Activated CD4-positive, alpha-beta T cell treated with anti-CD3 and anti-CD28 coated beads, Interleukin-2, amount 10 ng/mL, durations not matched to agents 24 days and 14 days (primary cell): ENCODE measurements at places on chromosomes 2 and 18.
A peak's percentile ranks its signal among the peaks of the same experiment; 100 is the strongest.

- DNase-seq: no peak
Observed at GRCh38 chr2:207128867-207129266, 36.9 kb downstream of the KLF7 start.

DNA sequence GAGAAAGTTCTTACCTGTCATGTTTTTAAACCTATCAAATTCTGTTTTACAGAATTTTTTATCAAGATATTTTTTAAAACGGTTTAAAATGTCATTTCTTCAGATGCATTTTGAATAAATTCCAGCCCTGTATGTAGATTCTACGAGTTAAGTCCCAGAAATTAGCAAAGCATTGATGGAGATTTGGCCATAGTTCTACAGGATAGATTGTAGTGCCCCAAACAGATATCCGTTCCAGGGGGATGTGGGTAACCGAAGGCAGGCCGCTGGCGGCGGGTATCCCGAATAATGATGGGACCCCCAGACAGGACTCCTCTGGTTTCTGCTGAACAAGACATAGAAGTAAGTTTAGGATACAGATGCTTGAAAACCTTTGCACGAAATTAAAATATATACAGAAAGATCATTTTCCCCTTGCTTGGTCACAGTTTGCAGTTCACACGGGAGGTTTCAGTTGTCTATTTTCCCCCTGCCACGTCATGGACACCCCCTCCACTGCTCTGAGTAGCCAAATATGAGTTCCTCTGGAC lies 755 bp downstream of the NOL4 start:
- DNase-seq: no peak

DNA sequence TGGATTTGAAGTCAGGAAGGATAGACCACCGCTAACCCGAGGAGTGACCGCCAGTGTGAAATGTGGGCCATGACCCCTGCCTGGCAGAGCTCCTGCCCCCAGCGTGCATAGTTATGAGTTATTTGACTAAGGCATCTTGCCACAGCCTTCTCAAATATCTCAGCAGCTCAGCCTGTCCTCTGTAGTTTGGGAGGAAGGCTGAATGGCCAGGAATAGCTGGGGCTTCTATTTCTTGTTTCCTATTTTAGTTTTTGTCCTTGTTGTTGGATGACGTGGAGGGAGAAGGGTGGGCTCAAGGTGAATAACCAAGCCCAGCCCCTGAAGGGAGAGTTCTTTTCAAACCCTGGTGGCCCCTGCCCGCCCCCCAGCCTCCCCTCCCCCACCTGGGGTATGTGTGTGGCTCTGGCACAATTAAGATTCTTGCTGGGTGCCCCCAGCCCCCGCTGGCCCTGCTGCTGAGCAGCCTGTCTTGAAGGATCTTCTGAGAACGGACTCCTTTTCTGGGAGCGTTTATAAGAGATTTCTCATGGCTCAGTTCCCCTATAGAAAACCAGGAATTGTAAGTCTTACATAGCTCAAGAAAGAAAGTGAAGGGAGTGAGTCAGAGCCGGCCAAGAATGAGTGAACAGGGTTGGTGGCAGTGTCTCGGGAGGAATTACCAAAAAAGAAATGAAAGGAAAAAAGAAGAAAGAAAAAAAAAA lies 157.4 kb downstream of the GLI2 start:
- no peak for DNase-seq

DNA sequence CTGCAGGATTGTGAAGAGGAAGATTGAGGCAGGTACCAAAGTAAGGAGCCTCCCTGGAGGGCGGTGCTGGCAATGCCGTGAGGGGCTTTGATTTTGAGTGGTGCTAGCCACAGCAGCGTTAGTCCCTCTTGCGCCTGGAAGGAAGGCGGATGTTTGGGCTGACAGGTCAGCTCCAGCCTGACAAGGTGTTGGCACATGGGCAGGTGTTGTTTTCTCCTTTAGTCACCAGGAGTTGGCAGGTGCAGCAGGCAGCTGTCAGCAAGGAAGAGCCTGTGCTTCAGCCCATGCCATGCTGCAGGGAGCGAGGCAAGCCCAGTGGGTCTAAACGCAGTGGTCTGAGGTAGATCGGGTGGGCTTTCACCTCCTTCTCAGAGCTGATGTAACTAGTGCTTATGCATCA lies 8.5 kb downstream of the SEC11C start:
- DNase-seq: no peak

GRCh38 chr2:74715880-74716279 lies 61.8 kb downstream of the SEMA4F start:
- DNase-seq: no peak

GRCh38 chr18:7021994-7022840 lies 95.4 kb downstream of the LAMA1 start:
- no peak for DNase-seq

DNA sequence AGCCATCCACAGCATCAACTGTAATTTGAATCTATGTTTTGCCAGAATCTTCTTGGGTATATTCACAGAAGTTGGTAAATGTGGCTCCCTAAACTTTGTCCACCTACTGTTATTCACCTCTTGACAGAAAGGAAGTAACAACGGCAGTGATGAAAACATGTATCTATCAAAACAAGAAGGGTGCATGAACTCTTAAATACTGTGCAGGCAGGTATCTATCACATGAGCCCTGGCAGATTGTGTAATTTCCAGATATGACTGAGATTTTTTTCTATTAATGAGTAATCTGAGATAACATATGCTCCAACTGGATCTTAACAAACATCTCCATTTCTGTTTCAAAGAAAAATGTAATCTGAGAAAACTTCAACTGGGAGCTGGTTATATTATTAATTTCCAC lies 36.6 kb downstream of the SFT2D3 start:
- no peak for DNase-seq

GRCh38 chr2:118050386-118050785 lies 36.5 kb upstream of the CCDC93 start:
- DNase-seq: no peak

DNA sequence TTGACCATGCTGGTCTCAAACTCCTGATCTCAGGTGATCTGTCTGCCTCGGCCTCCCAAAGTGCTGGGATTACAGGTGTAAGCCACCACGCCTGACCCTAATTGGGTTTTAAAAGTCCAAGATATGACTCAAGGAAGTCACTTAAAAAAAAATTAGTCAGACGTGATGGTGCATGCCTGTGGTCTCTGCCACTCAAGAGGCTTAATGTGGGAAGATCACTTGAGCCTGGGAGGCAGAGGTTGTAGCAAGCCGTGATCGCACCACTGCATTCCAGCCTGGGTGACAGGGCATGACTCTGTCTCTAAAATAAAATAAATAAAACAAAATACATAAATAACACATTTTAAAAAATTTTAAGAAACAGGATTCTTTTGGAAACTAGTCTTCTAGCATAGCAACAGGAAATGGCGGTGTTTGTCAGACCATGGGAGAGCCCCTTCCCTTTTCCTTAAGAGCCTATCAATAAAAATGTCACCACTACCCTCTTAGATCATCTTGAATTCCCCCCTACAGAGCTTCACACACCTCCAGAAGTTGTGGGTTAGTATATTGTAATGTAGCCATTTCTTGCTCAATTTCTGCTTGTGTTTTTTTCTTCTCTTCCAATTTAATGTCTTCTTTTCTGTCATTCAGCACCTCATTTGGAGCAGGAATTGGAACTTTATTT lies 20.1 kb downstream of the SFT2D3 start:
- peak; percentile 29 for DNase-seq

DNA sequence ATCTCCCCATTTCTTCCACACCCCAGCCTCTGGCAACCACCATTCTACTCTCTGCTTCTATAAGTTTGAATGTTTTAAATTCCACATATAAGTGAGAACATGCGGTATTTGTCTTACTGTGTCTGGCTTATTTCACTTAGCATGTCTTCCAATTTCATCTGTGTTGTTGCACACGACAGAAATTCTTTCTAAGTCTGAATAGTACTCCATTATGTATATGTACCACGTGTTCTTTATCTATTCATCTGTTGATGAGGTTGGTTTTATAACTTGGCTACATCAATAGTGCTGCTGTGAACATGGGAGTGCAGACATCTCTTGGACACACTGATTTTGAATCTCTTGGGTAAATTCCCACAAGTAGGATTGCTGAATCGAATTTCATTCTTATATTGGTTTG lies 31.8 kb upstream of the MTX2 start:
- DNase-seq: no peak

- no peak for DNase-seq
Observed at GRCh38 chr2:39522518-39522877, 85.4 kb upstream of the MAP4K3 start.

DNA sequence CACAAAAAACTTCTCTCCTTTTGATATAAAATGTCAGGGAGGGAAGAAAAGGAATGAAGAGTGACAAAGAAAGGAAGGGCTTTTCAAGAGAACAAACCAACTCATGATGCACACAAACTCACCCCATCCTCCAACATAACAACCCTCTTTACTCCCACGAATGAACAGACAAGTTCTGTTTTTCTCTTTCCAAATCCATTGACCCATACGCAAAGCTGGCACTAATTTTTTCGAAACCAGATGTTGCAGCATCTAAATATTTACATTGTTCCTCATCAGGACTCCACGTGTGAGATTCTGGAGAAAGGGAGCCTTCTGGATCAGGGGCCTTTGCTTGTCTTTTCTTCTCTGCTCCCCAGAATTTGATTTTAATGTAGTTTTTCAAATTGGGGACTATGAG lies 143.3 kb upstream of the BCL2L11 start:
- DNase-seq: no peak

DNA sequence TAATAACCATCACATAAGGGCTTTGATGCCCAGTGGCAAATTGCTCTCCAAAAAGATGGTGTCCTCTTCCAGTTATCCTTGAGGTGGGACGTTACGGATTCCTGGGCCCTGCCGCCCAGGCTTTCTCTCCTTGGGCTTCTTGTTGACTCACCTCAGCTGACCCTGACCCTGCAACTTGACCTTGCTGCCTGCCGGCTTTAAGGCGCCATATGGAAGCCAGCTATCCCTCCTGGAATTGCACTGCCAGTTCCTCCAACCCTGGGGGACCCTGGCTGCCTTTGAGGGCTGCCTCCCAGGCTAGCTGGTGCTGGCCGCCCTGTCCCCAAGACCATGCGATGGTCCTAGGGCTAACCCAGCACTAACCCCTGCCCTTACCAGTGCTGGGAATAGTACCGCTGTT lies 28.3 kb upstream of the B3GNT7 start:
- DNase-seq: no peak

DNA sequence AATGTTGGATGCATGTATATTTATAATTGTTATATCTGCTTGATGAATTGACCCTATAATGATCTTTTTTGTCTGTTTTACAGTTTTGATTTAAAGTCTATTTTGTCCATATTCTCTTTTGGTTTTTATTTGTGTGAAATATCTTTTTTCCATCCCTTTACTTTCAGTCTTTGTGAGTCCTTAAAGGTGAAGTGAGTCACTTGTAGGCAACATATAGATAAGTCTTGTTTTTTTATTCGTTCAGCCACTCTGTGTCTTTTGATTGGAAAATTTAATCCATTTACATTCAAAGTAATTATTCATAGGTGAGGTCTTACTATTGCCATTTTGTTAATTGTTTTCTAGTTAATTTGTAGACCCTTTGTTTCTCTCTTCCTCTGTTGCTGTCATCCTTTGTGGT lies 62.5 kb downstream of the NUP35 start:
- DNase-seq: no peak

- DNase-seq: no peak
Observed at GRCh38 chr2:55048508-55049042, 1.7 kb downstream of the RTN4 start.

GRCh38 chr2:44707945-44708660 lies 233.4 kb upstream of the SIX3 start:
- DNase-seq: no peak

- peak; percentile 70 for DNase-seq
Observed at GRCh38 chr2:176554101-176555048, 285.1 kb downstream of the MTX2 start.

DNA sequence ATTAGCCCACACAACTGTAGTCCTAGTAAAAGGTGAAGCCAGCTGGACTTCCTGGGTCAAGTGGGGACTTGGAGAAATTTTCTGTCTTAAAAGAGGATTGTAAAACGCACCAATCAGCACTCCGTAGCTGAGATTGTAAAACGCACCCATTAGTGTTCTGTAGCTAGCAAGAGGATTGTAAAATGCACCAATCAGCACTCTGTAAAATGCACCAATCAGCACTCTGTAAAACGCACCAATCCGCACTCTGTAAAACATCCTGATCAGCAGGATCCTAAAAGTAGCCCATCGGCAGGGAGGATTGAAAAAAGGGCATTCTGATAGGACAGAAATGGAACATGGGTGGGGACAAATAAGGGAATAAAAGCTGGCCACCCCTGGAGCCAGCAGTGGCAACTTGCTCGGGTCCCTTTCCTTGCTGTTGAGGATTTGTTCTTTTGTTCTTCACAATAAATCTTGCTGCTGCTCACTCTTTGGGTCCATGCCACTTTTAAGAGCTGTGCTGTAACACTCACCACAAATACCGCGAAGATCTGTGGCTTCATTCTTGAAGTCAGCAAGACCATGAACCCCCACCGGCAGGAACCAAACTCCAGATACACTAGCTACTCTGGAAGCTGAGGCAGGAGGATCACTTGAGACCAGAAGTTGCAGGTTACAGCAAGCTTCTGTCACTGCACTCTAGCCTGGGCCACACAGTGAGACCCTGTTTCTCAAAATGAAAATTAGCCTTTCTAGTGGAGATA lies 102.6 kb downstream of the HS6ST1 start:
- DNase-seq: no peak

DNA sequence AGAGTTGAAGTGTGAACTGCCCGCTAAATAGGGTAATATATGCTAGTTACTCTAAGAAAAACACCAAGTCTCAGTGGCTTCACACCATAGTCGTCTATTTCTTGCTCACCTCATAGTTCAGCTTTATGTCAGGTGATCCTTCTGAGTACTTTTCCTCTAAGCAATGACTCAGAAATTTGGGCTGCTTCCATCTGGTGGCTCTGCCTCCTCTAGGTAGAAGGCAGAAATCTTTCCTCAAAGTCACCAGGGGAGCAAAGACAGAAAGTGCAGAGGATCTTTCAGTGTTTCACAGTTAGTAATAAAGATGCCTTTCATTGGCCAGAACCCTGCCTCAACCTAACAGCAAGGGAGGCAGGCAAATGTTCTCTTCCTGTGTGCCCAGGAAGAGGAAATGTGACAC lies 17.3 kb downstream of the CDH20 start:
- no peak for DNase-seq

DNA sequence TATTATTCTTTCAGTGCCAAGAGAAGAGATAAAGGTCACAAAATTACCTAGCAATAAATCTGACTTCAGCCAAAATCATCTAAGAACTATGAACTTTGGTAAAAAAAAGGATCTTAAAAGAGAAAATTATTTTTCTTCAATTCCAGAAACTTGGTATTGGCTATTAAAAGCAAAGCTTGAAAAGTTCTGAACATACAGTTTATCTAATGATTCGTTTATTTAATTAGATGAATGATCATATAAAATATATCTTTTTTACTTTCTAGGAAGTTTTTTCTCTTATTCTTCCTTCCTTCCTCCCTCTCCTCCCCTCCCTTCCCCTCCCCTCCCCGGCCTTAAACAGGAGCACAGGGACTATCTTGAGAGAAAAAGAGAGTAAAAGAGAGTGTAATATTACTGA lies 536.1 kb downstream of the SOX11 start:
- DNase-seq: no peak

DNA sequence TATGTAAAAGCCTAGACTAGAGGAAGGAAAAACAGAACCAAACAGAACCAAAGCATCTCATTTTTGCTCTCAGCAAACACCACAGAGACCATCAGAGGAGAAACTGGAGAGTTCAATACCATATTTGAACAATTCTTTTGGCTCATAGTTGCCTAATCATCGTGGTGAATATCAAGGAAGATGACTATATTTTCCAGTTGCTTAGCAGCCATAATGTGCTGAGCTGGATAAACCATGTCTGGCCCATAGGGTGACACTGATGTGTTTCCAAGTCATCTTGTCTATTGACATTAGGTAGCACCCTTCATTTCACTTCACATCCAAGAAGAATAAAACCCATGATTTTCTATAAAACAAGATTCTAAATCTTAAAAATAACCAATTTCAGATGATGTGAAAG lies 5.9 kb upstream of the XRCC5 start:
- no peak for DNase-seq
